DMS 273 treated with DMSO at 0.1 percent for 48 hours (cell line): ENCODE measurements at places on chromosomes 4 and X.

DNA sequence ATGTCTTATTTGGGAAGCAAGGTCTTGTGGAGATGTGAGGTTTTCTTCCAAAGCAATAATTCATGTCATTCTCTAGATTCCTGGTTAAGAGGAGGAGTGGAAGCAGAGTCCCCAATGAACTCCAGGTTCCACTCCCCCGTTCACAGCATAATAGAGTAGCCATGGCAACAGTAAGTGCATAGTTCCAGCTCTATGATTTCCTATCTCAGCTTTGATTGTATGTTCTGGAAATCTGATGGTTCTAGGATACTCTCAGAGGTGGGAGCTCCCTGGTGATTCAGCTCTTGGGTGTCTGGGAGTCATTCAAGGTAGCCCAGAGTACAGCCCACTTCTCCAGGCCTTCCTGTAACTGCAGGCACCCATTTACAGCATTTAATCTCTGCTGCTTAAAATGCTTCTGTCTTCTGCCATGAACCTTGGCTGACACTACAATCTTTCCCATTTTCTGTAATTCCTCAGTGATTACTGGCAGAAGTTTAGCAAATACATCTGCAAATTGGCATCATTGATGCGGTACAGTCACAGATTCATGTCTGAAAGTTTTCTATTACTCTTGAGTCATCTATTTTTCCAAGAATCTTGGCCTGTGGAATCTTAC, 242.0 kb downstream of the MAPK10 start:
- DNase-seq, result no peak

- DNase-seq, result no peak
Observed at GRCh38 chr4:98484031-98484430, 174.4 kb downstream of the TSPAN5 start.

- no peak for DNase-seq
Observed at GRCh38 chrX:4547213-4547836, 833.9 kb upstream of the PRKX start.

DNA sequence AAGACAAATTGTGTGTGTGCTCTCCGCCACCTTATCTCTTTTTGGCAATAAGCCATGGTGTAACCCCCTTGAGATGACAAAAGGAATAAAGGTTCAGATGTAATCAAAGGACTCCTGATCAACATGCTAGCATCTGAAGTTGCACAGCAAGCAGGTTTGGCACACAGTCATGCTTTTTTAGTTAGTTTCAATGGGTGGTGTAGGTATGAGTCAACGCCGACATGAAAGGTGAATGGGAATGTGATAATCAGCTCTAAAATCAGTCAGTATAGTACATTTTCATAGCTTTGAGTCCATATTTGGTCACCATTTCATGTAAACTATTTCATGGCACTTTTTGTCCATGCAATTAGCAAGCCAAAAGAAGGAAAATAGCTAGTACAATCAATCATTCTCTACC, 50.4 kb upstream of the ETNPPL start:
- no peak for DNase-seq

GRCh38 chrX:109635146-109635545, 10.2 kb upstream of the KCNE5 start:
- DNase-seq, result no peak

DNA sequence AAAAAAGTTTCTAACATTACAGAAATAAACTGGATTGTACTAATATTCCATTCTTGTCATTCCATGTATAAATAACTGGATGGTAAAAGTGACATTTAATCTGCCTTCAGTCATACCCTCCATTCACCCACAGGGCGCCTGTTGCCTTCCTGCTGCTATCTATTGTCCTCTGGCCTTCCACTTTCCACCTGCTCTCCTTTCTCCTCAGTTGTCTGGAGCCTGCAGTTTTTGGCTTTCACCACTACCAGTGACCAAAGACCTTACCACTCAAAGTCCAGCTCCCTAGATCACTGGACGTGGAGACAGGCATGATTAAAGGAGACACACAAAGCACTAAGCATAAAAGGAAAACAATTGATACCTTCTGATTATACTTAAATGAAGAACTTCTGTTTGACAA, 46.2 kb upstream of the NHS start:
- no peak for DNase-seq

DNA sequence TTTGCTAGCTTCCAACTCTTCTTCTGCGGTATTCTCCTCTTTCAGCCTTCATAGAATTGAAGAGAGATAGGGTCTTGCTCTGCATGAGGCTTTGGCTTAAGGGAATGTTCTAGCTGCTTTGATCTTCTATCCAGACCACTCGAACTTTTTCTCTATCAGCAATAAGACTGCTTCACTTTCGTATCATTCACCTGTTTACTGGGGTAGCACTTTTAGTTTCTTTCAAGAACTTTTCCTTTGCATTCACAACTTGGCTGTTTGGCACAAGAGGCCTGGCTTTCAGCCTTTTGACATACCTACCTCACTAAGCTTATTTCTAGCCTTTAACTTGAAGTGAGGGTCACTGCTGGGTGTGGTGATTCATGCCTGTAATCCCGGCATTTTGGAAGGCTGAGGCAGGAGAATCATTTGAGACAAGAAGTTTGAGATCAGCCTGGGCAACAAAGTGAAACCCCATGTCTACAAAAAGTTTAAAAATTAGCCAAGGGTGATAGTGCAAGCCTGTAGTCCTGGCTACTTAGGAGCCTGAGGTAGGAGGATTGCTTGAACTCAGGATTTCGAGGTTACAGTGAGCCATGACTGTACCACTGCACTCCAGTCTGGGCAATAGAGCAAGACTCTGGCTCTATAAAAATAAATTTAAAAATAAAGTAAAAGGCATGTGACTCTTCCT, 47.1 kb upstream of the HPGDS start:
- DNase-seq, result no peak

DNA sequence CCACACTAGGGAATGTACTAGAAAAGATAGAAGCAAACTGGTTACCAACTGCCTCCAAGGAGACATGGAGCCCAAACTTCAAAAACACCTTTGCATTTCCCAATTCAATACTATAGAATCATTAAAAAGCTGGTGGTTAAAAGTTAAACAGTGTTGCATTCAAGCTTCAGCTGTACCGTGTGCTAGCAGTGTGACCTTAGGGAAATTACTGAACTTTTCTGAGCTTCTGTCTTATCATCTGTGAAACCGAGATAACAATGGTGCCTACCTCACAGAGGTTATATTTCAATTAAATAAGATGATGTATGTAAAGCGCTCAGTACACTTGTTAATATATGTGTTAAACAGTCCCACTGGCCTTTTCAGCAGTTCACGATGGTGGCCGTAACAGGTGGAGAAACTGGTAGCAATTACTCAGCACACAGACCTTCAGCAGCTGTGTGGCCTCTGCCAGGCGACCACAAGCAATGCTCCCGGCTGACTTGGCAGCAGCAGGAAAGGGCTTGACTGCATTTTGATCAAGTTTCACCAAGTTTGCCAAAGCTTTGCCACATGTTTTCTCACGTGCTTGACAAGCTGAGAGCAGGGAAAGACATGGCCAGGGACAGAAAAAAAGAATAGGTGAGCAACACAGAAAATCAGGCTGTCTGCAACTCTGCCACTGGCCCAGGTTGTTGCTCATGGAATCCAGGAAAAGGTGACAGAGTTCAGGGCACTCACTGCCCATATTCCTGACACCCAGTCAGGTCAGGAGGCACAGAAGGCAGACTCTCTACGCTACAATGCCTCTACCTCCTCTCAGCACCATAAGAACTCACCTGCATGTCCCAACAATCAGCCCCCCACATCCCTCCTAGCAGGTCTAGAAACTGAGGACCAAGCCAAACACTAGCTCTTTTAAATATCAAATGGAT, 72.1 kb downstream of the PARM1 start:
- DNase-seq, result peak; percentile 38

GRCh38 chrX:48786341-48786800, at the start of gene GATA1:
GATA1 (plus strand) TSS chrX:48786590; CDS start chrX:48791110, 4,520 bp downstream.
- no peak for DNase-seq

GRCh38 chr4:112944006-112944405, 105.4 kb upstream of the ANK2 start:
- DNase-seq, result no peak

GRCh38 chr4:112916868-112917267, 132.6 kb upstream of the ANK2 start:
- DNase-seq, result no peak

- DNase-seq, result no peak
Observed at GRCh38 chr4:153273751-153274150, 69.5 kb downstream of the TRIM2 start.

DNA sequence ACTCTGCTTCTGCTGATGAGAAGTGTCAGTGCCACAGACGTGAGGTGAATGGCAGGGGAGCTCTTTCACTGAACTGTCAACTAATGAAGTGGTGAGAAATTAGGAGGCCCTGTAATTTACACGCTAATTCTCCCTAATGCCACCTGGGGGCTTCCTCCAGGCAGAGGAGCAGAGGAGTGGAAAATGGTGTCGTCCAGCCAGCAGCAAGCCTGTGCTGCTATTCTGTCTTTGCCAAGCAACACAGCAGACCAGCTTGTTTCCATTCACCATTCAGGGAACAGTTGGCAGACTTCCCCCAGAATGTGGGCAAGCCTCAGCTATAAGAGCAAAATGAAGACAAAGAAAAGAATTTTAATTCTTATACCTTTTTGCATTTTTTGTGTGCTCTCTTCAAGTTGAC, 245.2 kb upstream of the TET2 start:
- peak; percentile 28 for DNase-seq

DNA sequence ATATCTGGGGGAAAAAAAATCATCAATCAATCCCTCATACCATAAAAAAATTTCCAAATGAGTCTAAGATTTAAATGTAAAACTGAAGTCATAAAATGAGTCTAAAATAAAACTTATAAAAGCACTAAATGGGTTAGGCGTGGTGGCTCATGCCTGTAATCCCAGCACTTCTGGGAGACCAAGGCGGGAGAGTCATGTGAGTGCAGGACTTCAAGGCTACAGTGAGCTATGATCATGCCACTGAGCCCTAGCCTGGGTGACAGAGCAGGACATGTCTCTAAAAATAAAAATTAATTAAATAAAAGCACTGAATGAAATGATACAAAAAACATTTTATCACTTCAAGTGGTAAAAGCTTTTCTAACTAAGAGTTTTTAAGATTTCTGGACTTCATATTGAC, 83.3 kb downstream of the LRBA start:
- DNase-seq, result no peak

DNA sequence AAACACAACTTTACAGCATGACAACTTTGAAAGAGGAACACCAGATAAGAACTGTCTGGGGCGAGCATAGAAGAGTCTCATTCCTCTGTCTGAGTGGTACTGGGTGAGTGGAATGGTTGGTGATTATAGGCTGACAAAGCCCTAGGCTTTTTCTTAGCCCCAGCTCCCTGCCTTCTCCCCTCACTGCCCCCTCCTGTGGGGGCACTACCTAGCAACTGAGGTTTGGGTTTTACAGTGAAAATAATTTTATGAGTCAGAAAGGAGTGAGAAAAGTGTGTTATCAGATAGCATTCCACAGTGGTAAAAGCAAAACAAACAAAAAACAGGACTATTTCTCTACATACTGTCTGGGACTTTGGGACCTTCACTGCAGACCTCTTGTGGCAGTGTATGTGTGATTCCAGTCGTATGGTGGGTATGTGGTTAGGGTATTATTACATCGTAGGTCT, 10.5 kb upstream of the TMEM165 start:
- DNase-seq, result no peak

- DNase-seq, result peak; percentile 1
Observed at GRCh38 chr4:16516796-16517439, 290.6 kb upstream of the TAPT1 start.

DNA sequence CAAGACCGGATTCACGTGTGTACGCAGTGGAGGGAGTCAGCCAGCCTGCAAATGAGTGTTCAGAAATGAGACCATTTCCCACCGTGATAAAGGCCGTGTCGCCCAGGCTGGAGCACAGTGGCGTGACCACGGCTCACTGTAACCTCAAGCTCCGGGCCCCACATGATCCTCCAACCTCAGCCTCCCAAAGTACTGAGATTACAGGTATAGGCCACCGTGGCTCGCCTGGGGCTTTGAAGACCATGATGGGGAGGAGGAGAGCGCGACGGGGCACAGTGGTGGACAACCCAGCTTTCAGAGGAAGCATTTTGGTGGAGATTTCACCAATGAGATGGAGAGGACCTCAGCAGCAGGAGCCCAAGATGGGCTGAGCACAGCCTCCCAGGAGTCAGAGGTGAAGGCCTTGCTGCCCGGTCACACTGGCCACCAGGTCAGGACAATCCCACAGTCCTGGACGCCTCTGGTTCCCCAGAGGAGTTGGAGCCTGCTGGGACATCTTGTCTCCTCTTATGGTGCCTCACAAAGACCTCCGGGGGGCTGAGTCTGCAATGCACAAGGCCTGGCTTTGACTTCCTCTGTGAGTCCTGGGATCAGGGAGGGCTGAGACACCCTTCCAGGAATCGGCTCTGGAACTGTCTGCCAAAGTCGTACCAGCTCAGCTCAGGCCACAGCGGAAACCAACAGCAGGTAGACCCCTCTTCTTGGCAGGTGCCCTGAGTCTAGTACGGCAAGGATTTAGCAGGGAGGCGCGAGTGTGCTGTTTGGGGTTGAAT, 22.4 kb upstream of the MXD4 start:
- DNase-seq, result no peak

GRCh38 chr4:5381961-5382441, 326.4 kb downstream of the EVC2 start:
- DNase-seq, result no peak

- no peak for DNase-seq
Observed at GRCh38 chrX:129981200-129981553, 1.3 kb upstream of the BCORL1 start.

GRCh38 chrX:43661521-43662240, 5.6 kb downstream of the MAOA start:
- no peak for DNase-seq
